CD4-positive, alpha-beta T cell treated with Interleukin-15 for 4 hours (primary cell): ENCODE measurements at places on chromosomes 2 and 18.

DNA sequence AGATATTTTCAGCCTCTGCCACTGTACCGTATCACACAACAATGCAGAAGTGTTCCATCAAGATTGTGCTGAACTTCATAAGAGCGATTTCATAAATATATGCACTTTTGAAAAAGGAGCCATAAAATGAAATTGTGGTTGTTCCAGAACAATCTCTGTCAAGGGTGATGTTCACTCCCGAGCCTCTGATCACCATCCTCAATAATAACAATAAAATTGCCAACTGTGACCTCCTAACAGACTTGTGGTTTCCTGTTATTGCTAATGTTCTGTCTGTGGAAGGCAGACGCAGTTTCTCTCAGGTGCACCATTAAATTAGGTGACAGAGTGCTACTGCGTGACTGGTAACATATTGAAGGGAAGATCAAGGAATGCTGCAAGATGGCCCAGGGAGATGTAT, 383.7 kb downstream of the SOCS6 start:
- DNase-seq, result peak; percentile 72

DNA sequence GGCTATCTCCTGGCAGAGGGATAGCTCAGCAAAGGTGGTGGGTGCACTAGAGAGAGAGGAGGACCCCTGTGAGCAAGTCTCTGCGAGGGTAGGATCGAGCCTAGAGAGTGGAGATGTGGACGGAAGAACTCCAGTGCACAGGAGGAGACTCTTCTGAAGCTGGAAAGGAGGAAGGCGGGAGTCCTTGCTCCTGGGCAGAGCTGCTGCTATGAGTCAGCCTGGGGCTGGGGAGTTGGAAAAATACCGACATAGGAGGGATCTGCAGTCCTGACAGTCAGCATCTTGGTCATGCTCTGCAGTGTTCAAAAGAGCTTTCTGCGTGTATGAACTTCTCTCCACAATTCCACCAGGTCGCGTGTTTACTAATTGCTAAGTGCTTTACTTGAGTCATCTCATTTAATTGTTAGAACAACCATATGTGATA, 233.8 kb downstream of the LDLRAD4 start:
- DNase-seq, result no peak

DNA sequence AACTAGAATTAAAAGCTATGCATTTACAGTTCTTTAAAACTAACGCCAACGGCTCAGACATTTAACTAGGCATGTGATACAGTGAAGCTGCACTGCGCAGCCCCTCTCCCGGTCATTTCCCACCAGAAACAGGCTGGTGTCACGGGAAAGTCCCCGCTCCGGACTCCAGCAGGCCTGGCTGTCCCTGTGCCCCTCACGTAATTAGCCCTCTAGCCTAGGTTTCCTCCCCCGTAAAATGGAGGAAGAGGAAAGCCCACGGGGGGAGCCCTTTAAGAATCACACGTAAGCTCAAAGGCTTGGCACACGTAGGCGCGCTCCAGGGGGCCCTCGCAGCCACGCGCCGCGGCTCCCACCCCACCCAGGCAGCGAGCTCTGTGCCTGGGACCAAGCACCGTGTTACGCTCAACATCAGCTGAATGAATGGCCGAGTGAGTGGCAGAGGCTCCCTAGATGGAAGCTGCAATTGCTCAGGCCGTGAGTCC, 48.0 kb downstream of the KCNIP3 start:
- DNase-seq, result no peak

GRCh38 chr2:112056626-112056987, 1.5 kb downstream of the TMEM87B start:
- DNase-seq, result no peak

- DNase-seq, result no peak
Measured at GRCh38 chr2:174569678-174570077, 27.9 kb downstream of the WIPF1 start.

DNA sequence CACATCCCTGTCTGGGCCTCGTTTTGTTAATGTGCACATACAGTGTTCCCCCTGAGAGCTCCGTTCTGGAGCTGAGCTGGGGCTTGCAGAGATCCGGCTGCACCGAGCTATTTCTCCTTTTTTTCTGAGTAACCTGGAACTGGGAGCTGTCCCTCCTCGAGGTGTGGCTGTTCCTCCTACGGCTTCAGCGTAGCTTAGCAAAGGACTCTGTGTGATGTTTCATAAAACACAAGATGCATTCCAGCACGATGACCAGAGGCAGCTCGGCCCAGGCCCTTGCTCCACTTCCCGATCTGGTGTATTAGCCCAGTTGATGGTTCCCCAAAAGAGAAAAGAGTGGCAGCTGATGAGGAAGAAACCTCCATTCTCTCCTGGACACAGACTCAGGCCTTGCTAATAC, 103.0 kb downstream of the FAM210A start:
- DNase-seq, result no peak

GRCh38 chr2:20616341-20616871, 34.5 kb downstream of the HS1BP3 start:
- DNase-seq, result no peak

GRCh38 chr2:150413366-150413765, 74.1 kb downstream of the RND3 start:
- DNase-seq, result no peak

- no peak for DNase-seq
Measured at GRCh38 chr2:219557791-219558785, 13.3 kb downstream of the OBSL1 start.

GRCh38 chr18:80229363-80229762, 18.0 kb downstream of the PARD6G start:
- no peak for DNase-seq

DNA sequence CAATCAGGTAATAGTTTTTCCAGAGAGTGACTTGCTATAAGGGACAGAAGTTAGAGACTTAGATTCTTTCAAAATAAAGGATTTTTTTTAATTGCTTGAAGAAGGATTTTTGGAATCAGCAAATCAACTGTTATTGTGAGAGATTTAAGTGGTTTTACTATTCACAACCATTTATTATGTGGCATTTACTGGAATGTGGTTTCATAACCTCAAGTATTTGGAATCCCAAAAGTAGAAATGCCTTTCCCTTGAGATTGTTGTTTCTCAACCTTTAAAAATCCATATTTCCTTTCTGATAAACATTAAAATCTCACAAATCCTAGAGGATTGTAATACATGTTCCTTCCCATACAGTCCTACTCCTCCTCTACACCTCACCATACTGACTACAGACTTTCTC, 5.0 kb downstream of the TANK start:
- no peak for DNase-seq

DNA sequence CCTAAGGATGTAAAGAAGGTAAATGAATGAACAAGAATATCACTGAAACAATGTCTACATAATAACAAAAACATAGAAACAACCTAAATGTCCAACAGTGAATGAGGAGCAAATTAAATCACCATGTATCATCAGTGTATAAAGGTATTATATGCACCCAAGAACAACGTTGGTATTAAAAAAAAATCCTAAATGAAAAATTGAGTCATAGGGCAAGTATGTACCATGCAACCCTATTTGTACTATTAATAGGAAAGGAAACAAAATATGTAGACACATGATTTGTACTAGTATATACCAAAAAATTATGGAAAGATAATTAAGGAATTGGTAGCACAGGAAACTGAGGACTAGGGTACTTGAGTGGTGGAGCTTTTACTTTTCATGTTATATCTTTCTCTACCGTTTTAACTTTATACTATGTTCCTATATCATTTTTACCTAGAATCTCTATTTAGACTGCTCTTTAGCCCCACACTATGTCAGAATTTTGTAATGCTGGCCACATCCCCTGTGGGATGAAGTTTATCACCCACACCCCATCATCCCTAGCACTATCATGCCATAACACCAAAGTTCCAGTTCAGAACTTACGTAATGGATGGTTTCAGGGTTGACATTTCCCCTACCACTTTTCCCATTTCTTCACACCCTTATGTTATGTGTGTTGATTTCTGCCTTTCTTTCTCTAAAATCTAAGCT, 25.6 kb downstream of the IKZF2 start:
- DNase-seq, result no peak

DNA sequence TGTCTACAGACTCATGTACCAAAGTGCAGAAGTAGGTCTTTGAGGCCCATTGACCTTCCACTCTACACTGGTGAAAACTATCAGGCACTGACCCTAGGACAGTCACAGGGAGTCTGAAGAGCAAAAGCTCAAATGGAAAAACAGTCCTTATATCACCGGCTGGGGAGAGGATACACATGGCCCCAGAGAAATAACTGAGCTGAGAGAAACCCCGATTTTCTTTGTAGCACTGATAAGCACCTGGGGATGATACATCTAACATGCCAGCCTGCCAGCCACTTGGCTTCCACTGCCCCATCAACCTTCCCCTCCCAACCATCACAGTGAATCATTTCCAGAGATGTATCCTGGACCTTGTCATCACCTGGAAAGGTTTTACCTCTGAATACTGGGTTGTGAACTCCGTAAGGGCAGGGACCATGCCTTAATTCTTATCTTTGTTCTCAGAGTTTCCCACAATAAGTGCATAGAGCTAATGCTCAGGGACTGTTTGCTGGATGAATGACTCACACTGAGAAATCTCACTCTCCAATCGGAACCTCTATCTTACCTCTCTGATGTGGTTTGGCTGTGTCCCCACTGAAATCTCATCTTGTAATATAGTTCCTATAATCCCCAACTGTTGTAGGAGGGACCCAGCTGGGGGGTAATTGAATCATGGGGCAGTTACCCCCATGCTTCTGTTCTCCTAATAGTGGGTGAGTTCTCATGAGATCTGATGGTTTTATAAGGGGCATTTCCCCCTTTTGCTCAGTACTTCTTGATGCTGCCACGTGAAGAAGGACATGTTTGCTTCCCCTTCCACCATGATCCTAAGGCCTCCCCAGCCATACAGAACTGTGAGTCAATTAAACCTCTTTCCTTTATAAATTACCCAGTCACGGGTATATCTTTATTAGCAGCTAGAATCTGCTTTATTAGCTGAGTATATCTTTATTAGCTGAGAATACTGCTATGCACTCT, 37.1 kb downstream of the EVA1A start:
- no peak for DNase-seq

GRCh38 chr18:35158728-35159450, 81.9 kb upstream of the ZNF397 start:
- DNase-seq, result no peak

DNA sequence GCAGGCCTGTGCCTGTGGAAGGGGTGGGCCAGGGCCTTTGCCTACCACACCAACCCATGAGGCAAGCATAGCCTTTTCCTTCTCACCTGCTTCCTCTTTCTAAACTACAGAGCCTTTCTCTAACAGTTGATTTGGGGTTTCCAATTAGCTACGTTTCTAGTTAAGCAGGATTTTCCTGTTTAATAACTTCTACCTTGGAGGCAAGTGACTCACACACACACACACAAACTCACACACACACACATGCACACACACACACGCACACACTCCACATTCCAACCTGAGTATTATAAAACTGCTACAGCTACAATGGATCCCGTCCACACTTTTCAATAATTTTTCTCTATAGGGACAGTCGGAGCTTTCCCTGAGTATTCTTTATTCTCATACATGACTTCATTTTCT, 84.9 kb downstream of the SOX11 start:
- DNase-seq, result no peak

DNA sequence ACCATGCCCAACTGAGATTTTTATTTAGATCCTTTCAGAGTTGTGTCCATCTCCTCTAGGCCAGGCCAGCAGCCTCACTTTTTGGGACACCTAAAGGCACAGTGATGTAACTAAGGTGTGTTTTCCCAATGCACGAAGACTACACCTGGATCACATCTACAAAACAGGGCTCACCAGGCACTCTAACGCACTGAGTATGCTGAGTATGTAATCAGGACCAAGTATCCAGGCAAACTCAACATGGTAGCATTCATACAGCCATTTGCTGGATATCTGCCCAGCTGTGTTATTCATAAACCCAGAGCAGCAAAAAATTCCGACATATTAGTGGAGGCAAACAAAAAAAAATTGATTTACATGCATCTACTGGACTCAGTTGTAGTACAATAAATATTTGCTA, 33.8 kb downstream of the LPIN2 start:
- DNase-seq, result no peak

DNA sequence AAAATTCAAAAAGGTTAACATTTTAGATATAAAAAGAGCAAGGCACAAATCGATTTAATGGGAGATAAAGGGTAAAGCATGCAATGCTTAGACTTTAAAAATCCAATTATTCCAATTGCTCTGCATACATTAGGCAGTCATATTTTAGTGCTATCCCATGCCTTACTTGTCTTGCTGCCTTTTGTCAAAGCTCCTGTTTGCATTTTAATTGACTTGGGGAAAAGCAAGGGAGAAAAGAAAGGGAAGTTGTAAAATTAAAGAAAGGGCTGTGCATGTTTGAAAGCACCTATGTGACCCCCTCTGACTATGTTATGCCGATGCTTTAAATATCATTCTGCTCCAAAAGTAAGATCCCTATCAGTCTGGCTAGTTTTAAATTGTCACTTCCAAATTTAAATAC, 193.7 kb upstream of the VWC2L start:
- DNase-seq, result no peak

- no peak for DNase-seq
Measured at GRCh38 chr2:48227617-48228344, 302.2 kb upstream of the STON1 start.

DNA sequence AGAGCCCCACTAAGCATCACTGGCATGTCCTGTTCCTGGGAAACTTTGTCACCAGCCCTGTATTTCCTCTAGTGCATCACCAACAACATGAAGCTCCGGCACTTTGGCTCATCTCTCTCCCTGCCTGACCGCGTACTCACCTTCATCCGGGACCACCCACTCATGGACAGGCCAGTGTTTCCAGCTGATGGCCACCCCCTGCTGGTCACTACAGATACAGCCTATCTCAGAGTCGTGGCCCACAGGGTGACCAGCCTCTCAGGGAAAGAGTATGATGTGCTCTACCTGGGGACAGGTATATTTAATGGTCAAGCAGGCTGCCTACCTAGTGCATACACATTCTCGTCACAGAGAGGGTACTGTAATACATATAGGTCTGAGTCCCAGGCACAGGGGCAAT, 21.0 kb downstream of the SEMA4F start:
- no peak for DNase-seq

DNA sequence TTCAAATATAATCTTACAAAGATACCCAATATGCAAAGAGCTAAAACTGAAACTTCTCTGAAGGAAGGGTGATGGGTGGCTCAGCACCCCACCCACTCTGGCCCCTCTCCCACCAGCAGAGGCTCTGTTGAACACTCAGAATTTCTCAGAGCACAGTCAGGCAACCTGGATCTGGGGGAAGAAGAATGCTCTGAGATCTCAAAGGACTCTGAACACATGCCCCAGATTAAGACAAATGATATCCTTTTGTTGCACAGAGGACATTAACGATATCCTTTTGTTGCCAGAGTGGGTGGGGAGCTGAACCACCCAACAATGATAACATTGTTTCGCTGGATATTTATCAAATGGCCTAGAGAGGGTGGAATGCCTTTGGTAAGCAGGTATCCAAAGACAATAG, 104.8 kb downstream of the LBH start:
- DNase-seq, result no peak
